ENCODE measurements at places on chromosomes 16 and 17. TPM values are rescaled to one million over a fixed set of nuclear protein-coding genes. Genes with fewer than 3 reads are reported as not detected.

CMTM2 gene
- 1.1 TPM for total RNA-seq

EFNB3 gene
- 4.3 TPM for total RNA-seq

C16orf54 gene
- total RNA-seq = 3.1 TPM

KPNA2 gene
- total RNA-seq = 13.2 TPM

TP53TG3B gene
- total RNA-seq = not detected

FOXN1 gene
- not detected for total RNA-seq

EPN3 gene
- not detected for total RNA-seq

SLX4 gene
- total RNA-seq = 4.4 TPM

SDK2 gene
- total RNA-seq = 0.56 TPM

KRTAP2-2 gene
- not detected for total RNA-seq

FBXW10B gene
- 8.0 TPM for total RNA-seq

CACNA1G gene
- 3.8 TPM for total RNA-seq

GPR139 gene
- total RNA-seq = not detected

CA4 gene
- 30.6 TPM for total RNA-seq

KRT222 gene
- total RNA-seq = 2.0 TPM

KRTAP4-3 gene
- not detected for total RNA-seq

ABCC6 gene
- 4.6 TPM for total RNA-seq

SLC16A11 gene
- 0.47 TPM for total RNA-seq

ZP2 gene
- not detected for total RNA-seq

ZNF594 gene
- 7.0 TPM for total RNA-seq

CCDC92B gene
- not detected for total RNA-seq

MT1H gene
- total RNA-seq = not detected

PMP22 gene
- 229 TPM for total RNA-seq

ZG16B gene
- total RNA-seq = not detected

RSKR gene
- total RNA-seq = 10.6 TPM

UTS2R gene
- total RNA-seq = not detected

SMIM36 gene
- not detected for total RNA-seq

GSDMA gene
- total RNA-seq = not detected

CRHR1 gene
- not detected for total RNA-seq

CDH1 gene
- 3.4 TPM for total RNA-seq

NACA2 gene
- total RNA-seq = not detected

TOM1L1 gene
- 20.4 TPM for total RNA-seq

DYNLRB2 gene
- not detected for total RNA-seq

TMIGD1 gene
- total RNA-seq = not detected

VAT1L gene
- total RNA-seq = 0.65 TPM

TP53TG3F gene
- not detected for total RNA-seq

OR3A3 gene
- total RNA-seq = not detected

RDM1 gene
- total RNA-seq = not detected

PLEKHH3 gene
- 3.8 TPM for total RNA-seq

HOXB5 gene
- total RNA-seq = 0.72 TPM

KRT16 gene
- total RNA-seq = 0.84 TPM

KIF18B gene
- total RNA-seq = not detected

RAB26 gene
- total RNA-seq = 0.19 TPM

TNFRSF17 gene
- total RNA-seq = not detected

CD300LB gene
- 0.63 TPM for total RNA-seq

KRTAP3-3 gene
- not detected for total RNA-seq

FNDC8 gene
- not detected for total RNA-seq

CBLN1 gene
- 0.19 TPM for total RNA-seq

FGF11 gene
- 1.5 TPM for total RNA-seq

CCNF gene
- 2.4 TPM for total RNA-seq

CTRB2 gene
- total RNA-seq = not detected

SLC12A3 gene
- not detected for total RNA-seq
